ENCODE measurements at places on chromosomes 1 and 21.
A peak's percentile ranks its signal among the peaks of the same experiment; 100 is the strongest.

GRCh38 chr21:35427320-35428000, 378.4 kb upstream of the RUNX1 start:
- no peak for DNase-seq

GRCh38 chr21:38965910-38966504, 160.3 kb downstream of the ETS2 start:
- DNase-seq, result peak; percentile 99

DNA sequence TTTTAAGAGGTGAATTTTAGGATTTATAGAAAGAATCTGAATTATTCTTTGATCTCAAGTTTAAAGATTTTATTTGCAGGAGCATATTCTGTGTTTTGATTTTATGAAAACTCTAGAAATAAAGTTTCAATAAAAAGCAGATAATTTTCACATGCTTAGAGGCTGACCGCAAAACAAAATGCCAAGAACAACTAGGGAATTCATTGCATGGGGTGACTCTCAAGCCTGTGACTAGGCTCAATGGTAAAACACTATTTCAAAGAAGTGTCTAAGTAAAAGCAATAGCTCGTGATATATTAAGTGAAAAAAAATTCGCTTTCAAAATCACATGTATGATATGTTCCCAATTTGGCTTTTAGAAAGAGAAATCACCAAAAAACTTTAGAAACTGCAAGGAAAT, 49.6 kb downstream of the RPL5 start:
- no peak for DNase-seq

- DNase-seq, result no peak
These were observed 19.4 kb downstream of the ATP2B4 start for GRCh38 chr1:203645996-203646395.

GRCh38 chr1:223326776-223327175, 37.2 kb downstream of the SUSD4 start:
- DNase-seq, result no peak

DNA sequence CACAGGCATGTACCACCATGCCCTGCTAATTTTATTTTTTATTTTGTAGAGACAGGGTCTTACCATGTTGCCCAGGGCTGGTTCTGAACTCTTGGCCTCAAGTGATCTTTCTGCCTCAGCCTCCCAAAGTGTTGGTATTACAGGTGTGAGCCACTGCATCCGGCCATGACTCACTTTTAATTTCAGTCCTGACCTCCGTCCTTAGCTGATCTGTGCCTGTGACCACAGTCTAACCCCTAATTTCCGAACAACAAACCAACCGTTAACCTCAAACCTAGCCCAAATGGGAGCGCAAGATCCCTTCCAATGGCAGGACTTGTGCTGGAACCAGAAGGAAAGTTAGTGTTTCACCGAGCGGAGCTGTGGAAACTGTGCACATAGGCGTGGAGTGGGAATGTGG, 29.3 kb upstream of the MAN1C1 start:
- no peak for DNase-seq

DNA sequence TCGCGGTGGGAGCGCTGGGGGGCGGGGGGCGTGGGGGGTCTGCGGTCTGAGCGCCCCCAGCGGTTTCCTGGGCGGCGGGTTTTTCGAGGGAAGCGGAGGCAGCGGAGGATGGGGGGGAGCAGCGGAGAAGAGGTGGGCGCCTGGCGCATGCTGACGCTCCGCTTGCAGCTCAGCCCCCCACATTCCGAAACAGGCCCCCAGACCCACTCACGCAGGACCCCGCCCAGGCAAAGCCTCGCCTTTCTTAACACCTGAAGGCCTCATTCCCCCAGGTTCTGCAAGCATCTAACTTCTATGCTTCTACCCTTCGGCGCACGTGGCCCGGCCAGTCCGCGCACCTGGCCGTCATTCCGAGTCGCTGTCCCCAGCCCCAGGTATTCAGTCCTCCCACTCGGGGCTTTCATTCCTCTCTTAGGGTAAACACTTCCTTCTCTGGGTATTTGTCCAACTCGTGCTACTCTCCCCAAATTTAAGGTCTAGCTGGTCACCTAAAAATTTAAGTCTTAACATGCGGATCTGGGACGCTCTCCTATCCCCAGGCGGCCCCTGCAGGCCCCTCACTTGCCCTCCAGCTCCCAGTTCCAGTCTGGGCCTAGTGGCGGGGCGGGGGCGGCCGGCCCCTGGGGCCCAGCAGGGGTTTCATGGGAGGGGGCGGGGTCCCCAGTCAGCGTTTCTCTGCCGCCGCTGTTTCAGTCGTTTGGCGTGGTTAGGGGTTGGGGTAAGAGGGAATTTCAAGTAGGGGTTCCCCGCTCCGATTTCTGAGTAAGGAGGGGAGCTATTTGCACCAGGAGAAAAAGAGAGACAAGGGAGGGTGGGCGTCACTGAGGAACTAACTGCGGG, 2.8 kb upstream of the ZBTB7B start:
- peak; percentile 43 for DNase-seq

DNA sequence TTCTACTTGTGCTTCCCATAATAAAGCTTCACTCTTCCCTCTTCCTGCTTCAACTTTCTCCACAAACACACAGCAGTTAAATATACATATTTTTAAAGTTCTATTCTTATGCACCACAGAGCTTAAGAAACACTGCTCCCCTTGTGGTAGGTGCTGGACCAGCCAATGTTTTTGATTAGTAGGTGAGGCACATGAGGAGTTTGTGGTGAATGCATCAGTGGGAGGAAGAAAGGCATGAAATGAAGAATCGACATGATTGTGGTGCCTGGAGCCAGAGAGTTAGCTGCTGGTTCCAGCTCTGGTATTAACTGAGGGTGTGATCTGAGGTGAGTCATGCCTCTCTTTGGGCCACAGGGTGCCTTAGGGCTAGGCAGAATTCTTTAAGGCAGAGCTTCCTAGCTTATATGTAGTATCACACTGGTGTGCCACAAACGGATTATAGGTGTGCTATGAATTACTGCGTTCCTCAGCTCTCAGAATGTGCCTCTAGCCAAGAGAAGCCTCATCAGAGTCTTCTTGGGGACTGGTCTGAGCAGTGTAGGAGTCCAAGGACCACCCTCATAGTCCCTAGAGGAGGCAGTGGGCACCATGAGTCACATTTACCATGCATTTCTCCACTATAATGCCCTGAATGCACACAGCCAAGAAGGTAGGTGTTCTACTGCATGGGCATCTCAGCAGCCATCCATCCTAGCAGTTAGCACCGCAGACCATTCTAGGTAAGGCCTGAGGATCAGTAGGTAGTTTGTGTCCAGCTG, 97.4 kb upstream of the SGIP1 start:
- no peak for DNase-seq

DNA sequence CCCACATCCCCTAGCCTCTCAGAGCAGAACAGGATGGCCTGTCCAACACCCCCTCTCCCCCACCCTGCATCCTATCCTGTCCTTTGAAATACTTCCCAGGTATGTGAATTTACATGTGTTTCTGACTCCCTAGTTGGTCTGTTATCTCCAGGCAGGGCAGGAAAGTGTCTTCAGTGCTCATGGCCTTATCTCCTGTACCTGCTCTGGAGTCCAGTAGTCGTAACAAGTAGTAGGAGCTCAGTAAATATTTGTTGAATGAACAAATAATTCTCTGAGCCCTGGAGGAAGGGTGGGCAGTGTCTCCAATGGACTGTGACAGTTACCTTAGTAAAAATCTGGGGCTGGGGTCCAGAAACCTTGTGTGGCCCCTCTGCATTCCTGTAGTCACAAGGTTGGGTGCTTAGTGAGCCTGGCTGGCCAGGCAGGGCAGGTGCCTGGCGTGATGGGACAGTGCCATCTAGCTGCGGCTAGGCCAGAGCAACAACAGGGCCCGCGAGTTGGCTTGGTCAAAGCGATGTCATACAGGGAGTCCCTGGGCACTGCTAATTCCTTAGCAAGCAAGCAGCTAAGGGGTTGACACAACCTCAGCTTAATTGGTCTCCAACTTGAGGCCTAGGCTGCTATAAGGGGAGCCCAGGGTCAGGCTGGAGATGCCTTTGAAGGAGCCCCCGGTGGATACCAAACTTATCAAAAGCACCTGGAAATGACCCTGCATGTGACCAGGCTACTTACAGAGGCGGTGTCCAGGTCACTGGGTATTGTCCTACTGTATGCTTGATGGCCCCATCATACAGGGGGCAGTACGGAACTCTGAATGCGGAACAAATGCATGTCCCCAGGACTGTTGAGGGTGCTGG, 89.0 kb upstream of the PPM1J start:
- DNase-seq, result peak; percentile 22

GRCh38 chr1:45787905-45788304, 15.5 kb upstream of the MAST2 start:
- no peak for DNase-seq

DNA sequence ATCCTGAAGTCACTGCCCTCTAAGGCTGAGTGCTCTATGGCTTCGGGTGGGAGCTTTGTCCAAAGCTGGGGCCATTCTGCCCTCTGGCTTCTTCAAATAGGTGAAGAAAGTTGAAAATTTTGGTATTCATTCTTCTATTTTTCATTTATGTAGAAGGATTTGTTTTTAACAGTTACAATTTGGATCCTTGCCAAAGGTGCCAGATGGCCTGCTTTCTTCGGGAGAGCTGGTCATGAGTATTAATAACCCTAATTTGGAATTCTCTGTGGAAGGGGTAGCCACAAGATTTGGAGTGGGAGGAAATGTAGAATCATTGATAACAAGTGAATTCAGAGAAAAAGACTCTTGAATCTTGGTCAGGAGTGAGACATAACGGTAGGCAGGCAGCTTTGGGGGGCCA, 370.4 kb upstream of the ST6GALNAC5 start:
- DNase-seq, result no peak

GRCh38 chr1:241675983-241676382, 23.9 kb downstream of the WDR64 start:
- no peak for DNase-seq

- no peak for DNase-seq
These were observed 224.4 kb downstream of the DSCAM start for GRCh38 chr21:40622531-40622930.

GRCh38 chr1:109466452-109467300, at the start of gene SYPL2:
Gene SYPL2 (plus strand): TSS chr1:109466546. CDS start chr1:109466844, 298 bp downstream.
- no peak for DNase-seq

DNA sequence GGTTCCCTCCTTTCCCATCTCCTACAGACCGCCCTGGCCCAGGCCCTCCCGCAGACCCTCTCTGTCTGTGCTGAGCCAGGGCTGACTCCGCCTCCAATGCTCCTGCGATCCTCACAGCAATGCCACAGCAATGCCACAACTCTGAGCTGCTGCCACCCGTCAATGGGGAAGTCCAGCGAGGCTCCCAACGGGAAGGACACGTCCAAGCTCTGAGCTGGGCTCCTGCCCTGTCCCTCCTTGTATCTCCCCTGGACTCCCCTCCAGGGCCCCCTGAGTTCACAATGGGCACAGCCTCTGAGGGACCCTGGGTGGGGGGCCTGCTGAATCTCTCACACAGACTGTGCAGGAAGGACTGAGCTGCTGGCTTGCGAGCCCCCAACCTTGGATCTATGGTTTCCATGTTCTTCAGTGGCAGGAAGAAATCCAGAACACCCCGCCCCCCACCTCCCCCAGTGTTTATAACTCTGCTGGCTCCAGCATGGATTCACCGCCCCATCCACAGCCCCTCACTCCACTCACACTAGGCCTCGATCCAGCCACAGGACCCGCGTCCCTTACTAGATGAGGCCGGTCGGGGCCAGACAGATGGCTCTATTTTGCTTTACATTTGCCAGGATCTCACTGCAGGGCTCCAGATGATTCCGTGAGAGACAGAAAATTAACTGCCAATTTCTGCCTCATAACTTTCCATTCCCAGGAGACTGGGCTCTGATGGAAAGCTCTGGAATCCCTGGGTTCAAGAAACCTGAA, 338.0 kb downstream of the MATN1 start:
- no peak for DNase-seq

DNA sequence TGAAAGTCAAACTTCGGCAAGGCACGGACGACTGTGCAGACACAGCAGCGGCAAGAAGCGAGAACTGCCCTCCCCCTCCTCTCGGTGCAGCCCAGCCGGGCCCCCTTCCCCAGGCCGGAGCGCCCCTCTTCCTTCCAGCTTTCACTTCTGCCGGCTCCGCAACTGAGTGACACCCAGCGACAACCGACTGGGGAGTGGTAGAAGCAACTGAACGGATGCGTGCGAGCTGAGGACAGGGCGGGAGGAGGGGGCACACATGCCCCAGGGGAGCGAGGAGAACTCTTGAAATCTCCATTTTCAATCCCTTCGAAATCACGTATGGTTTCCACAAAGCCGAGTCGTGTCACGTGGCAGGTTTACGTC, 146.6 kb downstream of the PGBD5 start:
- no peak for DNase-seq

DNA sequence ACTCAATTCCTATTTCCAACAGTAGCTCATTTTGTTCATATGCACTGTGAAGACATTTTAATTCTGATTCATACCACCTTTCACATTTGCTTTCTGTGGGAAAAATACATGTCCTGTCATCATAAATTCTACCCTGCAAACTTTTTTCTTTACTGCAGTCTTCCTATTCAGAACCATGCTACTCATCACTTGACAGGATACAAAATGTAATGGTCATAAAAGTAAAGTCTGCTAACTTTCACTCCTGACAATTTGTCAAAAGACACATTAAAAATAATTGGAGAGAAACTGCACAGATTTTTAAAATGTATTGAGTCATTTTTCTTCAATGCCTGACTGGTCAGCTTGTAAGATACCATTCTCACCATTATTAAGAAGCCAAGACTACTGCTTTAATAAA, 1817.1 kb downstream of the BRINP3 start:
- DNase-seq, result no peak

GRCh38 chr1:232878086-232878485, 72.3 kb upstream of the NTPCR start:
- DNase-seq, result no peak

- DNase-seq, result no peak
These were observed 12.3 kb downstream of the WNT3A start for GRCh38 chr1:228018961-228019721.

DNA sequence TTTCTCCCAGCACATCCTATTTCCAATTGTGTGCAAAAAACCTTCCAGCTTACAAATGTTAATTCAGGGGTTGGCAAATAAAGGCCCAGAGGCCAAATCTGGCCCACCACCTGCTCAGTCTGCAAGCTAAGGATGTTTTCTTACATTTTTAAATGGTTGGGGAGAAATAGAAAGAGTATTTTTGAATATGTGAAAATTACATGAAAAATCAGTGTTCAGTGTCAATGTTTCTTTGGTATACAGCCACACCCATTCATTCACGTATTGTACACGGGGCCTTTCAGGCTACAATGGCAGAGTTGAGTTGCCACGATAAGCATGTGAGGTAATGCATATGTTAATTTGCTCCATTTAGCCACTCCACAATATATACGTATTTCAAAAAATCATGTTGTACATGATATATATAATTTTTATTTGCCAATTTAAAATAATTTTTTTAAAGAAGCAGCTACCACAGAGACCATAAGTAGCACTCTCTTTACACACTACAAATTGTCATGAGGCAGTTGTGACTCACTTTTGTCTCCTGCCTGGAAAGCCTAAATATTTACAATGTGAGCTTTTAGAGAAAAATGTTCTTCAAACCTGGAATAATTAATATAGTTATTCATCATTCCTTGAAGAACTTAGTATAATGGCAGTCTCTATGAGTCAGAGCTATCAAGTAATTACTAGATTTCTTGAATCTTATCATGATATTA, 189.6 kb downstream of the SMYD3 start:
- no peak for DNase-seq

DNA sequence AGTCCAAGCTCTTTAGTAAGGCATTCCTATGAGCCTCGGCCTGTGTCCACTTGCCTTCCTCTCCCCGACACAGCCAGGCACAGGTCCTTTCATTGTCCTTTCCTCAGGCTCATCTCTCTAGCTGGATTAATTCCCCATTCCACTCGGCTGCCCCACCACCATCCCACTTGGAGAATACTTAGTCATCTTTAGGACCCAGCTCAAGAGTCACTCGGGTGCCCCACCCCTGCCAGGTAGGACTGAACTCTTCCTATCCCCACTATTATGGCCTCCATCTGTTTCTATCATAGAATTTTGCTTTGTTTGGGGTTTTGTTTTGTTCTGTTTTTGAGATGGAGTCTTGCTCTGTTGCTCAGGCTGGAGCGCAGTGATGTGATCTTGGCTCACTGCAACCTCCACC, 45.9 kb upstream of the ATP2B4 start:
- no peak for DNase-seq

Measured in SHP77 treated with DMSO at 0.1 percent for 48 hours (cell line).